ENCODE measurements at places on chromosomes 5 and 9.

- no peak for DNase-seq
Observed at GRCh38 chr9:99921875-99922710, 15.6 kb downstream of the STX17 start.

- DNase-seq = no peak
Observed at GRCh38 chr9:126606483-126606870, 7.3 kb upstream of the LMX1B start.

DNA sequence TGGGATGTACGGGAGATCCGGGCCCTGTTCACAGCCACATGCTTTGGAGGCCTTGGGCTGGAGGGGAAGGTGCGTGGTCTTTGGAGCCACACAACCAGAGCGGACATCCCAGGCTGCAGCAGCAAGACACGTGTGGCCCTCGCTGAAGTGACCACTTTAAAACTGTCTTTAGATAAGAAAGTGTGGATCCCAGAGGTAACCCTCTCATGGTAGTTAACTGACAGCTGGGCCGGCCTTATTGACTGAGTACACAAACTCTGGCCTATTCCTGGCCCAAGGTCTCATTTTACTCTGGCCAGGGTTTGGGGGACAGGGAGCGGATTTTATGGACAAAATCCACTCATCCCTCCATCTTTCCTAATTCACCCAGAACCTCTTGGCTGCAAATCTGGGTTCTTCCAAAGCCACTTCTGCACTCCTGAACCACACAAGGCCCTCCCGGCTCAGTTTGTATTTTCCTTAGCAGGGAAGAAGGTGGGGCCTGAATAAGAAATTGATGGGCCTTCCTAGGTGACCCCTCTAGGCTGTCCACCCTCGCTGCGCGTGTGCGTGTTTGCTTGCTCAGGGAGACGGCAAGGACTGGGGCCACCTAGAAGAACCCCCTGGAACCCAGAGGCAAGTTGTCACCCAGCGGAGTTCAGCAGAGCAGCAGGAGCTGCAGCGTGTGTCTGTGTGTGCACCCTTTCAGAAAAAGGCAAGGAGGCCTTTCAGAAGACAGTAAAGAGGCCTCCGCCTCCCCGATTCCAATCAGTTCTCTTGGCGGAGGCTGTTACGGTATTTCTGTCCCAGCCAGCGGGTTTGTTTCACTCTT is 73.3 kb upstream of the ORM1 start:
- DNase-seq = no peak

GRCh38 chr5:138649775-138650174 is 74.6 kb upstream of the HSPA9 start:
- DNase-seq = no peak
